ENCODE measurements at places on chromosomes 1 and 21.

GRCh38 chr21:32576011-32576410 is 9.3 kb downstream of the TCP10L start:
- no peak for DNase-seq
- no peaks in the 10 kb centered on the region for H3K27me3 ChIP-seq
- H3K4me3 ChIP-seq = no peak overlapping the region
- no peaks in the 10 kb centered on the region for H3K4me1 ChIP-seq
- H3K27ac ChIP-seq = no peak overlapping the region

DNA sequence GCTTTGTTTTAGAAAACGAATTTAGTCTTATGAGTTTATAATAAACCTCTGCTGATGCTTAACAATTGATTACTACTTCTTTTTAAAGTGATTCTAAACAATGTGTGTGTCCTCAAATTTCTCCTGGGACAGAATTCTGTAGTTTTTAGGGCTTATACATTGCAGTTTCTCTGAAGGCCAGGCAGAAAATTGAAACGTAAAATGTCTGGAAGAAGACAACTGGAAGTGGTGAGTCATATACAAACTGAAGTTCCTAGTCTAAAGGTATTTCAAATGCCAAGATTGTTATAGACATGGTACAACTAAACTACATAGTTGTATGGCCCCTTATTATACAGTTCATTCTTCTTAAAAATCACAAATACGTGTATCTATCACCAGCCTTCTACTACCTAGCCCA is 30.5 kb upstream of the RC3H1 start:
- no peaks in the 10 kb centered on the region for H3K27me3 ChIP-seq
- no peaks in the 10 kb centered on the region for H3K36me3 ChIP-seq
- H3K4me3 ChIP-seq = no peak overlapping the region
- no peaks in the 10 kb centered on the region for H3K4me1 ChIP-seq
- no peak for DNase-seq

DNA sequence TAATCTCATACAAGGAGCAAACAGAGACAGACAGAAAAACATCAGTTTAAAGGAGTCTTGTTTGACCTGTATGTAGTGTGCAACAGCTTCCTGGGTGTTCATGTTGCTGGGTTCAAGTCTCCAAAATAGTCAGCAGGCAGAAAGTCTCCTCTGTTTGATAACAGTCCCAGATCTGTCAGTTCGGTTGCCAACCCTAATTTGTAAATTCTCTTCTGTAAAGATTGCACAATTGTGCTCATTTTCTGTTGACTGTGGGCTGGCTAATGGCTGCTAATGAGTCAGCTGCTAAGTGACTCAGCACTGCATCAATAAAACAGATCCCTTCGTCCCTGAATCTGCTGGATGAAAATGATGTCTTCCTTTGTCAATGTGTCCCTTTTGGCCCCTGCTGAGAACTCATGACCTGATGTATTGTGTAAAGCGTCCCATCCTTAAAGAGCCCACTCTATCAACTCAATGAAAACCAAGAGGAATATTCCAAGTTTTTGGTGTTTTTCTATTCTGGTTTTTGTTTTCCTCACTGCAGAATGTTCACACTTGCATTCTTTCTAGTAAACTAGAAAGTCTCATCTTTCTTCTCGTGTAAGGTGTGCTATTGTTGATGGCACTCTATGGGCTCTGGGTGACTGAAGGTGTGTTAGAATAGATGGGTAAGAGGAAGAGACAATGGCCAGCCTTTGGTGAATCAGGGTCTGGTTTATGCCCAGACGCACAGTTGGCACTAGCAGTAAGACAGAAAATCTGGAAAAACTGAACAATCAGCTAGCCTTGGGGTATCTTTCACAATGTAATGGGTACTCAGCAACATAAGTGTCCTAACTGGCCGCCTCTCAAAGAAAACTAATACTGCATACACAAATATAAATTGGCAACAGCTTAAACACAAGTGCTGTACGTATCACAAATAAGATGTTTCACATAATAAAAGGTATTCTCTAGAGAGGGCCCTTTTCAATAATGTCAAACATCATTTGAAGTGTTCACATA is 75.1 kb upstream of the SIPA1L2 start:
- no peaks in the 10 kb centered on the region for H3K4me1 ChIP-seq
- H3K27ac ChIP-seq = no peak overlapping the region
- no peaks in the 10 kb centered on the region for H3K27me3 ChIP-seq
- H3K36me3 ChIP-seq = no peaks in the 10 kb centered on the region

GRCh38 chr1:60797351-60797750 is 285.0 kb upstream of the NFIA start:
- H3K36me3 ChIP-seq = no peaks in the 10 kb centered on the region
- no peak overlapping the region for H3K27ac ChIP-seq
- DNase-seq = no peak
- no peaks in the 10 kb centered on the region for H3K27me3 ChIP-seq
- no peaks in the 10 kb centered on the region for H3K4me1 ChIP-seq
- no peak overlapping the region for H3K4me3 ChIP-seq

DNA sequence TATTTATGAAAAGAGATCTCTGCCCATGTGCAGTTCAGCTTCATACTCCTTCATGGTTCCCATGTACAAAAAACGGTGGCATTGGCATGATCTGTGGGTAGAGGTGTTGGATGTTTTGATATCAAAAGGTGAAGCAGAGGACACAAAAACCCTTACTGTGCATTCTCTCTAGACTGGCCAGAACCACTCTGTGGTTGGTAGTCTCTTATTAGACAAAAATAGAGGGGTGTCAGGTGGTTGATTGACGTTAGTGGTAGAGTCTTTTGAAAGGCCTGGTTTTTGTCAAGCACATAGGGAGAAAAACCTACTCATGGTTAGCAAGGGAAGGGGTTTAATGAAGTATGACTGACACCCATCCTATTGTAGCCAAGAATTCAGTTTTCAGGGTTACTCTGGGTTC is 400.0 kb upstream of the TMPRSS15 start:
- no peak for DNase-seq
- no peaks in the 10 kb centered on the region for H3K4me1 ChIP-seq
- no peaks in the 10 kb centered on the region for H3K27me3 ChIP-seq
- H3K27ac ChIP-seq = no peak overlapping the region

- H3K4me1 ChIP-seq = peaks cover 5% of the 10 kb centered on the region
- H3K4me3 ChIP-seq = peak overlapping the region; percentile 39
- peaks cover 6% of the 10 kb centered on the region for H3K27me3 ChIP-seq
- no peak for DNase-seq
Measured at GRCh38 chr1:44423591-44424537, 18.8 kb downstream of the RNF220 start.

DNA sequence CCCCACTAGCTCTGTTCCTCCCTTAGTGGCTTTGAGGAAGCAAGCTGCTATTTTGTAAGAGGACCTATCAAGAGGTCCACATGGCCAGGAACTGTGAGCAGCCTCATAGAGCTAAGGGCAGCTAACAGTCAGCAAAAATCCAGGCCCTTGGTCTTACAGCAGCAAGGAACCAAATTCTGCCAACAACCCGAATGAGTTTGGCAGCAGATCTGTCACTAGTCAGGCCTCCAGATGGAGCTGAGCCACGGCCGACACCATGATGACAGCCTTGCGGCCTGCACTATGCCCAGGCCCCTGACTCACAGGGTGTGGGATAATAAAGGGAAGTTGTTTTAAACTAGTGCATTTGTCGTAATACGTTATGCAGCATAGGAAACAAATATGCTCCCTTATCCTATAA is 28.0 kb upstream of the H3-3A start:
- H3K36me3 ChIP-seq = no peaks in the 10 kb centered on the region
- no peaks in the 10 kb centered on the region for H3K4me1 ChIP-seq
- no peak overlapping the region for H3K4me3 ChIP-seq

DNA sequence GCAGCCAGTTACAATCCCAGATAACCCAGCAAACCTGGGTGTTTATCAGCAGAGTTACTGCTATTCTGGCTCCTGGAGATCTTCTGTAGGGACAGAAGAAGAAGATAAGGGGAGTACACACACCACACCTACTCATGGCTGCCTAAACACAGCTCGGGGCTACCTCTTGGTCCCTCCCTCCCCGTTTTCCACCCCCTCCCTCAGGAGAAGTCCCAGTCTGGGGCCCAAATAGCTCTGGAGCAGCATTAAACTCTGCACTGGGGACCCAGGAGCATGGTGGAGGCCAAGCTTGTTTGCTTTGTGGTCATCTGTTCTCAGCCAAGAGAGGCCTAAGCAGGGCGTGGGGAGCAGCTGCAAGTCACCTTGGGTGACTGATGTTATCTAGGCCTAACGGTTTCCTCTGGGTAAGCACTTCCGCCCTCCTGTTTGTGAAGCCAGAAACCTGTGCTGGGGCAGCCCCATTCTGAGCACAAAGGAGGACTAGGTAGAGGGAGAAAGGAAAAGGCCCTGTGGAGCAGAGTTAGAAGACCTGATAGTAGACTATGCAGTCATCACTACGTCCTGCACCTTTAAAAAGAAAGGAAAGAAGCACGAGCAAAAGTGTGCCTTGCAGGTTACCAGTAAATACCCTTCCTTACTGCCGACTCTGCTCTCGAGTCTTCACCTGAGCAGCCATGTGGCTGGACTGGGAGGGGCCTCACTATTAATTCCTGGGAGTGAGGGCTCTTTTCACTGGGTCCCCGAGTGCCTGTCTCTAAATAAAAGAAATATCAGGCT is 2.0 kb upstream of the RCSD1 start:
- no peak overlapping the region for H3K4me3 ChIP-seq
- peak overlapping the region; percentile 21 for H3K27ac ChIP-seq
- no peak for DNase-seq

DNA sequence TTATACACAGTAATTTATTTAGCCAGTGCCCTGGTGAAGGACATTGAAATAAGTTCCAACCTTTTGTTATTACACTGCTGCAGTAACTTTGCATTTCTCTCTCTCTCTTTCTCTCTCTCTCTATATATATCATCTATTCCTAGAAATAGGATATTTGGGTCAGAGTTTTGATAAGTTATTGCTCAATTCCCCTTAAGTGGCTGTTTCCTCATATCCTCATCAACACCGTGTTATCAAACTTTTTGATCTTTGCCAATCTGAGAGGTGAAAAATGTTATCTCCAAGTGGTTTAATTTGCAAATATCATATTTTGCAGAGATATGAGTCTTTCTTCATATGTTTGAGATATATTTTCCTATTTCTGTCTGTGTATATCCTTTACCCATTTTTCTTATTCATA is 1.6 kb upstream of the SRSF4 start:
- no peaks in the 10 kb centered on the region for H3K36me3 ChIP-seq
- no peak overlapping the region for H3K4me3 ChIP-seq
- DNase-seq = no peak
- H3K4me1 ChIP-seq = peaks cover 14% of the 10 kb centered on the region

- no peaks in the 10 kb centered on the region for H3K27me3 ChIP-seq
- H3K36me3 ChIP-seq = no peaks in the 10 kb centered on the region
- no peak overlapping the region for H3K27ac ChIP-seq
- no peak for DNase-seq
Measured at GRCh38 chr1:11466416-11466815, 12.5 kb upstream of the DISP3 start.

GRCh38 chr1:36588972-36589371 is 106.3 kb upstream of the CSF3R start:
- H3K27ac ChIP-seq = no peak overlapping the region
- H3K4me3 ChIP-seq = no peak overlapping the region
- no peak for DNase-seq
- H3K27me3 ChIP-seq = no peaks in the 10 kb centered on the region

GRCh38 chr1:36268981-36269380 is 37.2 kb upstream of the SH3D21 start:
- H3K4me1 ChIP-seq = peaks cover 3% of the 10 kb centered on the region
- no peak for DNase-seq
- H3K4me3 ChIP-seq = no peak overlapping the region
- H3K36me3 ChIP-seq = peaks cover 13% of the 10 kb centered on the region
- H3K27me3 ChIP-seq = no peaks in the 10 kb centered on the region

DNA sequence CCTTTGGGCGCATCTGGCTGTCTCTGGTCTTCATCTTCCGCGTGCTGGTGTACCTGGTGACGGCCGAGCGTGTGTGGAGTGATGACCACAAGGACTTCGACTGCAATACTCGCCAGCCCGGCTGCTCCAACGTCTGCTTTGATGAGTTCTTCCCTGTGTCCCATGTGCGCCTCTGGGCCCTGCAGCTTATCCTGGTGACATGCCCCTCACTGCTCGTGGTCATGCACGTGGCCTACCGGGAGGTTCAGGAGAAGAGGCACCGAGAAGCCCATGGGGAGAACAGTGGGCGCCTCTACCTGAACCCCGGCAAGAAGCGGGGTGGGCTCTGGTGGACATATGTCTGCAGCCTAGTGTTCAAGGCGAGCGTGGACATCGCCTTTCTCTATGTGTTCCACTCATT is 2.2 kb upstream of the GJB4 start:
- no peaks in the 10 kb centered on the region for H3K27me3 ChIP-seq
- no peaks in the 10 kb centered on the region for H3K4me1 ChIP-seq
- H3K27ac ChIP-seq = no peak overlapping the region

GRCh38 chr1:153553096-153553495 is 4.0 kb upstream of the S100A3 start:
- no peaks in the 10 kb centered on the region for H3K36me3 ChIP-seq
- peaks cover 37% of the 10 kb centered on the region for H3K4me1 ChIP-seq

GRCh38 chr1:160085686-160086455 is 4.5 kb downstream of the KCNJ9 start:
- peaks cover 7% of the 10 kb centered on the region for H3K4me1 ChIP-seq
- peaks cover 9% of the 10 kb centered on the region for H3K36me3 ChIP-seq
- H3K4me3 ChIP-seq = no peak overlapping the region
- no peaks in the 10 kb centered on the region for H3K27me3 ChIP-seq
- H3K27ac ChIP-seq = peak overlapping the region; percentile 84

GRCh38 chr1:119947468-119947867 is 51.2 kb upstream of the ADAM30 start:
- no peak for DNase-seq
- no peaks in the 10 kb centered on the region for H3K27me3 ChIP-seq
- H3K4me1 ChIP-seq = no peaks in the 10 kb centered on the region
- H3K36me3 ChIP-seq = peaks cover 40% of the 10 kb centered on the region
- H3K4me3 ChIP-seq = no peak overlapping the region

- H3K27me3 ChIP-seq = peaks cover 13% of the 10 kb centered on the region
- no peaks in the 10 kb centered on the region for H3K36me3 ChIP-seq
- no peak for DNase-seq
- H3K4me1 ChIP-seq = peaks cover 3% of the 10 kb centered on the region
- no peak overlapping the region for H3K27ac ChIP-seq
Measured at GRCh38 chr1:156858555-156858956, 361 bp downstream of the INSRR start.

GRCh38 chr1:207691841-207692240 is 46.9 kb downstream of the CR1L start:
- no peak overlapping the region for H3K27ac ChIP-seq
- H3K36me3 ChIP-seq = no peaks in the 10 kb centered on the region
- H3K4me3 ChIP-seq = no peak overlapping the region
- H3K4me1 ChIP-seq = no peaks in the 10 kb centered on the region

DNA sequence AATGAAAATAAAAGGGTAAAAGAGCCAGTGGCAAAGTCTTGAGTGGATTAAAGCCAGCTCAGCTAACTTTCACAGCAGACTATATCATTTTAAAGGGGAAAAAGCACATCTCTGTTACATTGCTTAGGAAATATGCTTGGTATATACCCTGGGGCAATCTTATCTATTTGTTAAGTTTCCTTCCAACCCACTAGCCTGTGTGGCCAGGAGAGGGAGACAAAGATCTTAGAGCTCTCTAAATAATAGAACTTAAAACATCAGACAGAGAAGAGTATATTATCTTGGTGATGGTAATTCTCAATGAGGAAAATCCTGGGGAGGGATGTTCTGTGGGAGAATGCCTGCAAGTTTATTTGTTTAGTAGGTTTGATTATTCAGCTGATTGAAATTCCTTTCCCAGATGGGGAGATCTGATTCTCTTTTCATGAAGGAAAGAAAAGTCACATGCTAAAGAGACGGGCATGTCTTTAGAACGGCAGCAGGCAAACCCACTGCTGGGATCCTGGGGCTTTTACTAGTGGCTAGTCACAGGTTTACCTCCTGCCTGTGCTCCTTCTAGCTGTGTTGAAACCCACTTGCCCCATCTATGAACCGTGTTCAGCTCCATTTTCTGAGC is 3.6 kb downstream of the KCNE2 start:
- H3K27ac ChIP-seq = no peak overlapping the region
- peak; percentile 65 for DNase-seq
- no peaks in the 10 kb centered on the region for H3K27me3 ChIP-seq
